ENCODE measurements at places on chromosomes 5 and 9.

- DNase-seq, result no peak
Measured at GRCh38 chr5:142650881-142651280, 35.0 kb downstream of the FGF1 start.

DNA sequence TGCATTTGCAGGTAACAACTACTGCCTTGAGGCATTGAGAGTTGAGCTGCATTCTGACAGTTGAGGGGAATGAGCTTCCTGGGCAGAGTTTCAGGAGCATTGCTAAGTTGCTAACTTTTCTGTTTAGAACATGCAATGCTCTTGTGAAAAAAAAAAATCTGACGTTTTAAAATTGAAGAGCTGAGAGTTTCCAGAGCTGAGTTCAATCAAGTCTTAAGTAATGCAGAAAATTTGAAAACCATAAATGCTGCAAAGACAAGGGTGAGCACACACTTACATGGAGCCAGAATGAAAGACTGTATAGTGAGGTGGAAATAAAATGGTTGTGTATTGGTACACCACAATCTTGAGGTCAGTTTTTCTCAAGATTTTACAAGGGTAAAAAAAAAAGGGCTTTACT is 166.0 kb downstream of the GABRB2 start:
- DNase-seq, result no peak

- DNase-seq, result no peak
Measured at GRCh38 chr9:121317737-121318630, 50.0 kb downstream of the GSN start.

DNA sequence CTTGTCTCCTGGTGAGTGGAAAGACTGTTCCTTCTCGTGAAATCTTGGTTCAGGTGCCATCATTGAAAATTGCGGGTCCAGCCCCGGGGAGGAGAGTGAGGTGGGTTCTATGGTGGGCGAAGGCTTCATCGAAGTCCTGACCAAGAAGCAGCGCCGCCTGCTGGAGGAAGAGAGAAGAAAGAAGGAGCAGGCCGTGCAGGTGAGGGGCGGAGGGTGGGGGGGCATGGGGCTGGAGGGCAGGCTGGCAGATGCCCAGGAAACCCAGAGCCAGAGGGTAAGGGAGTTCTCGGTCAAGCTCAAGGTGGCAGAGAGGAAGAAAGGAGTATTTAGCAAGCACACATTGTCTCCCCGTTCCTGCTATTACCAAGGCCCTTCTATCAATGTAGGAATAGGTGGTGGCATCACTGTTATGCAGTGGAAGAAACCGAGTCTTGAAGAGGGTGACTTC is 24.3 kb upstream of the POMT1 start:
- DNase-seq, result peak; percentile 42

- no peak for DNase-seq
Measured at GRCh38 chr5:58107704-58108103, 352.2 kb downstream of the PLK2 start.

GRCh38 chr9:5801739-5802113 is 31.2 kb downstream of the ERMP1 start:
- DNase-seq, result no peak

- DNase-seq, result no peak
Measured at GRCh38 chr9:87803623-87804345, 77.9 kb downstream of the CTSL start.

DNA sequence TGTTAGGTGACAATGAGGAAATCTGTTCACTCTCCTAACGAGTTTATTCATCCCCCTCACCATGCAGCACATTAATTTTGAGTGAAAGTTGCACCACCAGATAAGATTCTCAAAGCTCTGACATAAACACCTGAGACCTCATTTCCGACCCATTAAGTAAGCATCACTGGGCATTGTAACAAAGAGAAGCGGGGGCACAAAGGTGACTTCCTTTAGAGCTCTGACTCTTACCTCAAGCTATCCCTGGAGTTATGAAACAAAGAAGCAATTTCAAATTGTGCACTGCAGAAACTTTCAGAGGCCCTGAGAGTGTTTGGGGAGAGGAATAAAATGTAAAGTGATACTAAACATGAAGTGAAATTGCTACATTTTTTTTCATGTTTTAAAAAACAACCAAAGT is 29.5 kb downstream of the C5orf15 start:
- DNase-seq, result no peak

DNA sequence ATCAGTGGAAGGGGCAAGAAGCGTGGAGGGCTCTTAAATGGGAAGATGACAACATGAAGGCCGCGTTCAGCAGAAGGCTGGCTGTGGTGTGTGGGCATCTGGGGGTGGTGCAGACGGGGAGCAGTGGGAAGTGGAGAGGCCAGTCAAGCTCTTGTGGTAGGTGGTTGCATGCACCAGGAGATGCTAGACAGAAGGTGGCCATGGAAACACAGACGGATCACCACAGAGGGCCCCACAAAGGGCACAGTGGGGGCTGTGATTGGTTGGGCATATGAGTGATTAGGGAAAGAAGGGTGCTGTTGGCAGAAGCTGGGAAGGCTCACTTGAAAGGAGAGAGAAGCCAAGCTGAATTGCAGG is 14.7 kb downstream of the MTMR12 start:
- no peak for DNase-seq

GRCh38 chr5:153900703-153901395 is 137.9 kb downstream of the FAM114A2 start:
- DNase-seq, result no peak

- DNase-seq, result no peak
Measured at GRCh38 chr5:154276261-154276972, 85.9 kb downstream of the GALNT10 start.

DNA sequence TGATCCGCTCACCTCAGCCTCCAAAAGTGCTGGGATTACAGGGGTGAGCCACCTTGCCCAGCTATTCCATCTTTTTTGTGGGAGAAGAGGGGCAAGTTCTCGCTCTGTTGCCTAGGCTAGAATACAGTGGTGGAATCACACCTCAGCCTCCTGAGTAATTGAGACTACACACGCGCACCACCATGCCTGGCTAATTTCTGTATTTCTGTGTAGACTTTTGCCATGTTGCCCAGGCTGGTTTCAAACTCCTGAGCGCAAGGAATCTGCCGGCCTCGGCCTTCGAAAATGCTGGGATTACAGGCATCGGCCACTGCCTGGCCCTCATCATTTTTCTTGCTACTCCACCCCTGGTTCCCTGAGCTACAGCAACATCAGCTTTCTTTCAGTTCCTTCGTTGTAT is 2.8 kb upstream of the NOL6 start:
- DNase-seq, result no peak

GRCh38 chr5:35012796-35013195 is 35.0 kb downstream of the AGXT2 start:
- no peak for DNase-seq

DNA sequence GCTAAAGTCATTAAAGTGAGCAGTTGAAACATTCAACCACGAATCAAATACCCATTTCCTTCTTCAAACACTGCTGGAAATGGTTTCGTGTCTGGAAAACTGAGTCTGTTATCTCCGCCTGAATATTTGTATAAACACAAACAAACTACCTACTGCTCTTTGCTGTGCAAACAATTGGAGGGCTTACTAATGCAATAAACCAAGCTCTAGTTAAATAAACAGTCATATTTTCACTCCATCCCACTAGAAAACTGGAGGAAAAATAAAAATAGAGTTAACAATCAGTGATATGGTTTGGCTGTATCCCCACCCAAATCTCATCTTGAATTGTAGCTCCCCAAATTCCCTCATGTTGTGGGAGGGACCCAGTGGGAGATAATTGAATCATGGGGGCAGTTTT is 397.6 kb downstream of the RASEF start:
- DNase-seq, result no peak

- no peak for DNase-seq
Measured at GRCh38 chr9:101307524-101308213, 77.1 kb downstream of the BAAT start.

- no peak for DNase-seq
Measured at GRCh38 chr5:50667023-50667652, 701 bp downstream of the PARP8 start.

DNA sequence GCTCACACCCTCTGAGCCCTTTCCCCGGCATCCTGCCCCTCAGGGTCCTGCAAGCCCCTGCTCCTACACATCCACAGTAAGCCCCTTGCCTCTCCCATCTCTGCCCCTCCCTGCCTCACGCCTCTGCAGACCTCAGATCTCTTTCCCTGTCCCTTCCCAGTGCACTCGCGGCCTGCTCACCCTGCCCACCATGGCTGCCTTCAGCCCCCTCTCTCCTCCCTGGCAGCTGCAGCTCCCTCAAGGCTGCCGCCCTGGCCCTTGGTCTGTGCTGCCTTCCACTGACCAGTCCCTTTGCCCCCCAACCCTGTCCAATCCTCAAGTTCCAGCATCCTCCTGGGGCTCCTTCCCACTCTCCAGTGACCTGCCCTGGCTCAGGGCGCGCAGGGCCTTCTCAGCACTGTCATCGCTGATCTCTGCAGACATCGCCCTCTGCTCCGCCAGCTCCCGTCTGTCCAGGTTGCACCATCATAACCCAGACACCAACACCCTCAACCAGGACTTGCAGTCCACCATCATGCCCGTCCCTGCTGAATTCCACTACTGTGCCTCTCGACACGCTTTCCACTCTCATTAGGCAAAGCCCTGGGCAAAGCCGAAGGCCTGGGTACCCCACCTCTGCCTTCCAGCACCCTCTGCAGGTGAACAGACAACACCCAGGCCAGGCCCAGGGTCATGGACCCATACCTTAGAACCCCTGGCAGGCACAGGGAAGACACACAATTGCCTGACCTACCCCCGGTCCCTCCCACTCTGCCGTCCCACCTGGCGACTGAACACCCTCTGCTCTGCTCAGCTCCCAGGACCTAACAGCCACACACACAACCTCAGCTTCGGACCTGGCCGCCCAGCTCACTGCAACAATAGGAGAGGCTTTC is 97.8 kb upstream of the RUFY1 start:
- no peak for DNase-seq

- no peak for DNase-seq
Measured at GRCh38 chr5:163033656-163034055, 403.7 kb upstream of the CCNG1 start.

DNA sequence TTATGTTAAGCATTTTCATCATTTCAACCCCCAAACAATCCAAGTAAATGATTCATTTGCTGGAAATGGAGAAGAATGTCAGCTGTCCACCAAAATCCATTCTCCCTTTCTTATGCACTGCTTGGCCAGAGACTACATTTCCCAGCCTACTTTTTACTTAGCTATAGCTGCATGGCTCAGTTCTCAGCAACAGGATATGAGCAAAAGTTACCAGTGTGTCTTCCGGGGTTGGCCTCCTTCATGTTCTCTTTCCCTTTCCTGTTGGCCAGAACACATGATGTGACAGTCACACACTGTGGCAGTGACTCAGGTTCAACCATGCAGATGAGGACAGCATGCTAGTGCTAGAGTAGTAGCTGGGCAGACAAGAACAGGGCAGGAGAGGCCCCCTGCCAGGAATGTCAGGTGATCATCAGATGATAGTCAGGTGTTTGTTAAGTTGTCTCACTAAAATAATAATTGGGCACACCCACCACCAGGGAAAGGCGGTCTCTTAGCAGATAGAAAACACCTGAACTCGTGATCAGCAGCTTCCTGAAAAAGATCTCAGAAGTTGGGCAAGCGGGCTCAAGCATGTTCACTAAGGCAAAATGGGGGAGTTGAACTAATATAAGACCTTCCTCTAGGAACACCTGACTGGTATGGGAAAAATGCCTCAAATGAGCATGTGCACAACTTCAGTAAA is 12.2 kb downstream of the GPR150 start:
- DNase-seq, result peak; percentile 75

GRCh38 chr9:25861421-25861820 is 183.2 kb upstream of the TUSC1 start:
- DNase-seq, result no peak

DNA sequence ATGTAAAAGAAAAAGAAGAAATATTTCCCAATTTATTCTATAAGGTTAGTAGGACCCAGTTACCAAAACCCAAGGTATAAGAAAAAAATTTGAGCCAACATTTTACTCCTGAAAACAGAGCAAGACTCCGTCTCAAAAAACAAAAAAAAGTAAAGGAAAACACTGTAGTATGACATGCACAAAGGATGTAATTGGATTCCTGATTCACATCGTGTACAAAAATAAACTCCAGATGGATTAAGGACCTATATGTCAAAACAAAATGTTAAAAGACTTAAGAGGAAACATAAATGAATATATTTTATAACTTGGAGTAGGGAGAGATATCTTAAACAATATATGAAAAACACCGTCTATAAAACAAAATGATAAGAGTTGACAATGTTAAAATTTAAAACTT is 13.8 kb downstream of the PHYKPL start:
- no peak for DNase-seq

GRCh38 chr5:97111616-97112015 is 30.8 kb downstream of the LIX1 start:
- no peak for DNase-seq

GRCh38 chr9:138072161-138072842 is 194.7 kb downstream of the CACNA1B start:
- DNase-seq, result no peak

DNA sequence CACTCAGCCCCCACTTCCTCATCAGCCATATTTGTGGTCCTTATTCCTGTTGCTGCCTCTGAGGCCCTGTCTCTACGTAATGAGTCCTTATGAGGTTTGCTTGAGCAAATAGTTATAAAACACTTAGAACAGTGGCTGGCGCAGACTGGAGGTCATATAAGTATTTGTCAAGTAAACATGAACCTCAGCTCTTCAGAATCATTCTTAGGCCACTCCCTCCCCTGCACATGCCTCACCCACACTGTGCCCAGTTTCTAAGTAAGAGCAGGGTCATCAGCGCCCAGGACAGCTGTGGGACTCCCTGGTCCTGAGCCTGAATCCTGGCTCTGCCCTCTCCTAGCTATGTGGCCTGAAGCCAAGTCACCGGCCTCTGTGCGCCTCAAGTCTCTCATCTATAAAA is 4.0 kb downstream of the ST6GALNAC4 start:
- no peak for DNase-seq

DNA sequence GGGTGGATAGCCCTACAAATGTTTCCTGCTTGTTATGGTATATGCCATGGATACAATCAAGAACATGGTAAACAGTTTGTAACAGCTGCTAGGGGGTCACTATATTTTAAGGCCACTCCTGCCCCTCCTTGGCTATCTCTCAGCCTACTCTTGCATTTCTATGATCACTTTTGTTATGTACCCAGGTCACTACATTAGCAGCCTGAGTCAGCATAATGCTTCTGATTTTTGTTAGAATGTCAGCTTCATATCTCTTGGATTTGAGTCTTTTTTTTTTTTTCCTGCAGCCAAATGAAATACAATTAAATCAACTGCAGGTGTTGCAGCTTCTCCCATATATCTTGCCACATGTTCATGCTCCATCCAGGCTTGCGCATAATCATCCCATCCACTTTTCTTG is 629.7 kb upstream of the GRAMD2B start:
- no peak for DNase-seq

DNA sequence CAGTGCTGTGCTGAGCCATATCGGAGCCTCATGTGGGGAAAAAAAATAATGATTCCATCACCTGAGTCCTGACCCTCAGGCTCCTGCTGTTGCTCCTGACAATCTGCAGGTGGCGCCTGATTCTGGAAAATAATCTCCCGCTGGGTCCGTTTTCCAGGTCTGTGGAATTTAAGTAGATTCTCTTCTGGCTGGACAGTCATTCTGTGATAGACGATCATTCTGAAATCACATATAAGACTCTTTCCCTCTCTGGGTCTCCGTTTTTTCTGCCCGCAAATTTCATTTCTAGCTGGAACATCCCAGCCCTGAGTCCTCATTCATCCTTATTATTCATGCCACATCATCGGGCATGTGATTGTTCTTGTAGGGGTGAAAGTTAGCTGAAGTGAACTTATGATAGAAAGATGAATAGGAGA is 22.1 kb upstream of the STXBP1 start:
- DNase-seq, result no peak
